ENCODE measurements at places on chromosomes 7 and 10.

DNA sequence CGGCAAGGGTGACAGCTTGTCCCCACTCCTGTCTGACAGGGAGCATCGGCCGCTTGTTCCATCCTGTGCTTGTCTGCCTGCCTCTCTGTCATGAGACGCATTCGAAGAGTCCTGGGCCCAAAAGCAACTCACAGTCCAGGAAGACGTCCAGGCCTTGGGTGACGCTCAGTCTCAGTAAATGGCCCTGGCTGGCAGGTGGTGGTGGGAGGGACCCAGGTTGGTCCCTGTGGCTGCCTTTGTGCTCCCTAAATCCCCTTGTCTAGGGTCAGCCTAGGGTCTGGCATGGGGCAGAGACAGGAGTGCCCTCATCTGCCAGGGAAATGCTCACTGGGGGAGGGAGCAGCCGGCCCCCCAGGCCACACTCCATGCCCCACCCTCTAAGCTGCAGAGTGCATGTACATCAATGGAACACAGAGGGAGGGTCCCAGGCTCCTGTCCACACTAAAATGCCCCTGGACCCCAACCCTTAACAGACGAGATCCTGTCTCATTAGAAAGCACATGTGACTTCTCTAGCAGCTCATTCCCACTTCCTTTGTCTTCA lies 295.2 kb upstream of the ZNF32 start:
- no peak for DNase-seq

- no peak for DNase-seq
Observed at GRCh38 chr7:44971188-44971901, 7.5 kb downstream of the MYO1G start.

DNA sequence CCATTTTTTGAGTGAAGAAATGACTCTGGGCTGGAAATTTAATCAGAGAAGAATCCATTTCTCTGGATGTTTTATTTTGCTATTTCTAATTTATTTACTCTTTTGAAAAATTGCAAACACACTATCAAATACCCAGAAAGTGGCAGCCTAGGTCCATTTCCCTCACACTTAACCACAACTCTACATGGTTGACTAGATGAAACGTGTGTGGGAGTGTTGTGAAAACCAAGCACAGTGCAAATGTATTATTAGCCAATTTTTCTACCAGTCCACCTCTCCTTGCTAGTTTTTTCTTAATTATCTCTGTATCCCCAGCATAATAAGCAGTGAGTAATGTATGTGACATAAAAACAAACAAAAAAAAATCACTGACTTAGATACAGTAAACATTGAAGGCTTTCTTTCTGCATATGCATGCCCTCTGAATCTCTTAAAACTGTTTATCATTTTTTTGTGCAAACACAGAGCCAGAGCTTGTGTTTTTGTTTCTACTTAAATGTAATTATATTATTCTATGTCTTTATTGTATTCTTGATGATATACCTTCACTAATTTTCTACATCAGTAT lies 30.9 kb downstream of the SCIN start:
- DNase-seq = no peak

GRCh38 chr7:134741907-134742635 lies 37.4 kb upstream of the CALD1 start:
- DNase-seq = no peak

- no peak for DNase-seq
Observed at GRCh38 chr7:139762886-139763285, 14.9 kb downstream of the HIPK2 start.

DNA sequence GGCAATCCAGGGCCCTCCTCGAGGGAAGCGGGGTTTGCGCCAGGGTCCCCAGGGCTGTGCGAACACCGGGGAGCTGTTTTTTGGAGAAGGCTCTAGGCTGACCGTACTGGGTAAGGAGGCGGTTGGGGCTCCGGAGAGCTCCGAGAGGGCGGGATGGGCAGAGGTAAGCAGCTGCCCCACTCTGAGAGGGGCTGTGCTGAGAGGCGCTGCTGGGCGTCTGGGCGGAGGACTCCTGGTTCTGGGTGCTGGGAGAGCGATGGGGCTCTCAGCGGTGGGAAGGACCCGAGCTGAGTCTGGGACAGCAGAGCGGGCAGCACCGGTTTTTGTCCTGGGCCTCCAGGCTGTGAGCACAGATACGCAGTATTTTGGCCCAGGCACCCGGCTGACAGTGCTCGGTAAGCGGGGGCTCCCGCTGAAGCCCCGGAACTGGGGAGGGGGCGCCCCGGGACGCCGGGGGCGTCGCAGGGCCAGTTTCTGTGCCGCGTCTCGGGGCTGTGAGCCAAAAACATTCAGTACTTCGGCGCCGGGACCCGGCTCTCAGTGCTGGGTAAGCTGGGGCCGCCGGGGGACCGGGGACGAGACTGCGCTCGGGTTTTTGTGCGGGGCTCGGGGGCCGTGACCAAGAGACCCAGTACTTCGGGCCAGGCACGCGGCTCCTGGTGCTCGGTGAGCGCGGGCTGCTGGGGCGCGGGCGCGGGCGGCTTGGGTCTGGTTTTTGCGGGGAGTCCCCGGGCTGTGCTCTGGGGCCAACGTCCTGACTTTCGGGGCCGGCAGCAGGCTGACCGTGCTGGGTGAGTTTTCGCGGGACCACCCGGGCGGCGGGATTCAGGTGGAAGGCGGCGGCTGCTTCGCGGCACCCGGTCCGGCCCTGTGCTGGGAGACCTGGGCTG lies 26.0 kb downstream of the PRSS2 start:
- no peak for DNase-seq

DNA sequence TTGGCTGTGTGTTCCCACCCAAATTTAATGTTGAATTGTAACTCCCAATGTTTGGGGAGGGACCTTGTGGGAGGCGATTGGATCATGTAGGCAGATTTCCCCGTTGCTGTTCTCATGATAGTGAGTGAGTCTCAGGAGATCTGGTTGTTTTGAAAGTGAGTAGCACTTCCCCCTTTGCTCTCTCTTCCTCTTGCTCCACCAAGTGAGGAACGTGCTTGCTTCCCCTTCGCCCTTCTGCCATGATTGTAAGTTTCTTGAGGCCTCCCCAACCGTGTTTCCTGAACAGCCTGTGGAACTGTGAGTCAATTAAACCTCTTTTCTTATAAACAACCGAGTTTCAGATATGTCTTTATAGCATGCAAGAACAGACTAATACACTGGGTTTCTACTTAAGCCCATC lies 176.3 kb downstream of the CDK14 start:
- no peak for DNase-seq

GRCh38 chr7:138875794-138876193 lies 77.8 kb upstream of the ATP6V0A4 start:
- peak; percentile 30 for DNase-seq

DNA sequence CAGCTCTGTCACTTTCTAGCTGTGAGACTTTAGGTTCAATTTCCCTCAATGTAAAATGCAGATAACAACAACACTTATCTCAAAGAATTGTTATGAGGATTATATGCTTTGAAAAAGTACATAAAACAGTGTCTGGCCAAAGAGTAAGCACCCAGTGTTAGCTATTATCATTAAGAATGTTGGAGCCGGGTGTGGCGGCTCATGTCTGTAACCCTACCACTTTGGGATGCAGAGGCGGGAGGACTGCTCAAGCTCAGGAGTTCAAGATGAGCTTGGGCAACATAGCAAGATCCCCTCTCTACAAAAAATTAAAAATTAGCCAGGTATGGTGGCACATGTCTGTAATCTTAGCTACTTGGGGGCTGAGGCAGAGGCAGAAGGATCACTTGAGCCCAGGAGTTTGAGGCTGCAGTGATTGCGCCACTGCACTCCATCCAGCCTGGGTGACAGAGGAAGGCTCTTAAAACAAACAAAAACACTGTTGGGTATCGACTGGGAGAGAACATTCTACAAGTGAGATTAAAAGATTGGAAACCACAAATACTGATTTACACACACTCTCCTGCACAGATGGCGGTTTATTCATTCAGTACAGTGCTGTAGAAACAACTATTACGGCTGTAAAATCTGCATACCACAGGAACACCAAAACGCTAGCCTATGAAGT lies 107.3 kb downstream of the PROSER2 start:
- no peak for DNase-seq

DNA sequence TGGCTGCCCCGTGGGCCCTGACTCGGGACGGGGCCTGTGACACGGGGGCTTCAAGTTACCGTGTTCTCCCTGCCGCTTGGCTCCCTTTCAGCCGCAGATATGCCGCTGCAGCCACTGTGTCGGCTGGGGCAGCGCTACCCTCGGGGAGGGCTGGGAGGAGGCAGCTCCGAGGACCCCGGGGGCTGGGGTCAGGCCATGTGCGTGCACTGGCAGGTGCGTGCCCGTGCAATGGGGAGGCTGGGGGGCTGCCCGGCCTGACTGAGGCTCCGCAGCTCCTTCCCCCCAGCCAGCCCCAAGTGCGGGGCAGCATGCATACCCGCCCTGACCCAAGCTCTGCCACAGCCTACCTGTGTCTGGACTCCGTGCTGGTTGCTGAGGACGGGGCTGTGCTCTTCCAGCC lies 29.2 kb downstream of the KNDC1 start:
- DNase-seq = no peak

GRCh38 chr10:37937864-37938263 lies 38.6 kb downstream of the ZNF25 start:
- DNase-seq = no peak

DNA sequence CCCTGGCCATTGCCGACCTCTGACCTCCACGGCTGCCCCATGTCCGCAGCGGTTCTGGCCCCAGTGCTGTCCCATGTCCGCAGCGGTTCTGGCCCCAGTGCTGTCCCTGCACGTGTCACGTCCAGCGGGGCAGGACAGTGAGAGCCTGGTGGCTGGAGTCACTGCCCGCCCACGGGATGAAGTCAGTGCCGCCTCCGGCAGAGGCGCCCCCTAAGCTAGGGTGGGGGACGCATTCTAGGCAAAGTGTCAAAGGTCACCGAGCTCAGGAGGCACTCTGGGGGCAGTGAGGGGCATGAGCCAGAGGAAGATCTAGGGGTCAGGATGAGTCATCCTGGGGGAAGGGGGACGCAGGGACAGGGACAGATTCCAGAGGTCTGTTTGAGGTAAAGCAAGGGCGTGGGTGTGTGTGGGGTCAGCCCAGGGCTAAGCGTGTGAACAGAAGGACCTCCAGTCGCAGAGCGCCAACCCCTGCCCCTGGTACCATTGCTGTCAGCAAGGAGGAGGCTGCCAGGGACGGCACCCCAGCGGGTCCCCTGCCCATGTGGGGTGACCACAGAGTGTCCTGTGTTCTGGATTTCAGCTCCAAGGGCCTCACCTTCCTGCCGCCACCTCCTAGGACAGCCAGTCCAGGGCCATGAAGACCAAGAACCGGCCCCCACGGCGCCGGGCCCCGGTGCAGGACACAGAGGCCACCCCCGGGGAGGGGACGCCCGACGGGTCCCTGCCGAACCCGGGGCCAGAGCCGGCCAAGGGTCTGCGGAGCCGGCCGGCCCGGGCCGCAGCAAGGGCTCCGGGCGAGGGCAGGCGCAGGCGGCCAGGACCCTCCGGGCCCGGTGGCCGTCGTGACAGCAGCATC lies 665 bp downstream of the BHLHA15 start:
- DNase-seq = no peak

GRCh38 chr10:77873536-77874380 lies 52.8 kb downstream of the DLG5 start:
- DNase-seq = peak; percentile 31

Data from stimulated activated CD8-positive, alpha-beta memory T cell treated with anti-CD3 and anti-CD28 coated beads, Interleukin-12 subunit alpha, Interleukin-12 subunit beta, amount 100 ng/mL, for 4 hours (primary cell).